ENCODE measurements at places on chromosomes 5 and 9.

DNA sequence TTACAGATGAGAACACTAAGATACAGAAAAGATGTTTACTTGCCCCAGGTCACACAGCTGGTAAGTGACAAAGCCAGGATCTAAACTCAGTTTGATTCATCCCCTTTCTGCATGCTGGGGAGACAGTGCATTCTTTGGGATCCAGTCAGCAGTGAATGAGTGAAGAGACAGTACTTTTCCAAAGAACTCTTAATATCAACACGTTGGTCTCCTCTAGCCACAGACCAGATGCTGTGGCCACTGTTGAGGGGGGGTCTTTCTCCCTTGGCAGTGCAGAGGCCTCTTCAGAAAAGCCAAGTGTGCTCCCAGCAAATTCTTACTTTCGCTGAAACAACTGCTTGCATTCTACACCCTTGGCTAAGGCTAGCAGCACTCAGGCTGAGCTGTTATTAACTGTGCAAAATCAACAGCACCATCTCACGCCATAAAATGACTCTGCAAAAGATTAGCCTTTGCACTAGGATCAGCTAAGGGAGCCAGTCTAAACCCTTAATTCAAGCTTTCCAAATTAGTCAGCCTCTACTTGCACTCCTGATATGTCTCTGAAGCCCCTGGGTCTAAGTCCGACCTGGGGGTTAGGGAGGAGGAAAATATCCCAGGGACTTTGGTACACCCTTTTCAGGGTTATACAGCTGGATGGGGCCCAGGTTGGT lies 4.8 kb upstream of the TMEM171 start:
- DNase-seq = no peak

DNA sequence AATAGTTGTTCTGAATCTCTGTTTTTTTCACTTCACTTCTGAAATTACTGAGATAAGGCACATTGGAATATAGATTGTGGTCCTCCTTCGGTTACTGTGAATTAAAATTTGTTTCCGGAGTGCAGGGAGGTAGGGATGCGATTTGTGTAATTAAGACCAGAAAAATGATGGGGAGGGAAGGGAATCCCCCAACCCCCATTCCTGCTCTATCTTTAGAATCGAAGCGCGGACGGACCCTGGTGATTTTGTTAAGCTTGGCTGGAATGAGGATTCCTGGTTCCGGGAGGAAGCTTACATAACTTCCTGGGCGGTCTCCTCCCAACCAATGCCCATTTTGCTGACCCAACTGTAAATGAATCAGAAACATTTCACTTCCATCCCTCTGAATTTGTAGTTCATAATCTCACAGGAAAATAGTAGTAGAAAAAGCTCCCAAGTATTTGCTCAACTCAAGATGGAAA lies 220.1 kb upstream of the MSX2 start:
- no peak for DNase-seq

DNA sequence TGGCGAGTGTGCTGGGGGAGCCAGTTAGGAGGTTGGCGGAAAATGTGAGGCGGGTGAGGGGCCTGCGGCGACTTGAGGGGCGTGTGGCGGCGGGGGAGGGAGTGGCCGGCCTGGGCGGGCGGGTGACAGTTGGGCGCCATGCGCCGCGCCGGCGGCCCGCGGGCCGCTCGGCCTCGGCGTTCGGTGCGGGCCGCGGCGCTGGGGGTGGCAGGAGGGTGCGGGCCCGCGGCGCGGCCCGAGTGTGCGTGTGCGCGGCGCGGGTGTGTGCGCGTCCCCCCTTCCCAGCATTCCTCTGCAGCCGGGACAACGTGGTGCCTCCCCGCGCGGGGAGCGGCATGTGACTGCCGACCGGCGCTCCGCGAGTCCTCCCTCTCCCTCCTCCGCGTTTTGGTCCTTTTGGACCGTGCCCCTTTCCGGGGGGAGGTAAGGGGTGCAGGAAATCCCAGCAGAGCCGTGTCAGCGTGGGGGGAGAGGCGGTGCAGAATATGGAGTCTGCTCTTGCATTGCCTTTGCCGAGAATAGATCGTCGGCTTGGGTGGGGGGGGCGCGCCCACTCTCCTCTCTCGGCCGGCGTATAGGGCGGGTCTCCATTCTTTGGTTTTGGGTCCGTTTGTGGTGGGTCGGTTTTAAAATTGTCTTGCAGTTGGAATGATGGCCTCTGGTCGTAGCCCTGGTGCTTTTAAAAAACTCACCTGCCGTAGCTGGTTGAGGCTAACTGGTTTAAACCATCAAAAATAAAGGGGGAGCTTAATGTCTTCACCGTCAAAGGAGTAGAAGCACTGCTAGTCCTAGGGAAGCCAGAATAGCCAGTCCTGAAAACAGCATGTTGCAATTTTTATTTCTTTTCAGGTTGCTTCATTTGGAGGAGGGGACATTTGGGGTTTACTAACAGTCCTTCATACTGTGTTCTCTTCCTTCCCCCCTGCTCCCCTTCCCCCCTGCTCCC lies 2.0 kb downstream of the LARP1 start:
- DNase-seq = peak; percentile 66

DNA sequence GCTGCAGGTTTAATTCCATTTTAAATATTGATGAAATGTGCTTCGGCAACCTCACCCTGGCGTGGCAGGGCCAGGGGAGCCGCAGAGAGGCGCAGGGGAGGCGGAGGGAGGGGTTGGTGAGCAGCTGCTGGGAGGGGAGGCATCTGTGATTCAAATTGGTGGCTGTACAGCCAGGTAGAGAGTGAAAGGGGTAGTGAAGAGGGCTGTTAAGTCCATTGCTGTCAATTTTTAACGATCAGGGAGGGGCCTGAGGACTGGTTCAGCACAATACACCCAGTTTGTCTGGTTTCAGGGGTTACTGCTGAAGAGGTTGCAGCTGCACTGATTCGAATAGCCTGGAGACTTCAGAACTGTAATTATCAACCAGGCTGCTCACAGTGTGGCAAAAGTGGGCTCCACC lies 31.3 kb downstream of the LHX6 start:
- no peak for DNase-seq

DNA sequence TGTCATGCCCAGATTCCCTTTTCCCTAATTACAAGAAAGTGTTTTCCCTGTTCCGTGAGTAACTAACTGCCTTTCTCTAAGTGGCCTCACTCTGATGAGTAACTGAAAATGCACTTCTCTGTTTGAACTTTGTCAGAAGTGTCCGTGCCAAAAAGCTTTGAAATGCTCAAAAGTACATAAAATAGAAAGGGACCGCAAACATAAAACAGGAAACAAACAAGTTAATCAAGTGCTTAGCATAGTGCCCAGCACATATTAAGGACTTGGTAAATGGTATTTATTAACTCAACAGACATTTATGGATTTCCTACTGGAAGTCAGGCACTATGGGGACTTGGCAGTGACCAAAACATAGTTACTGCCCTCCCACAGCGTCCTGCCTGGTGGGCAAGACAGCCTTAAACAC lies 22.3 kb downstream of the AQP3 start:
- no peak for DNase-seq

GRCh38 chr9:107778661-107779060 lies 289.1 kb upstream of the KLF4 start:
- DNase-seq = no peak

GRCh38 chr5:108884736-108885135 lies 137.0 kb downstream of the FER start:
- no peak for DNase-seq

DNA sequence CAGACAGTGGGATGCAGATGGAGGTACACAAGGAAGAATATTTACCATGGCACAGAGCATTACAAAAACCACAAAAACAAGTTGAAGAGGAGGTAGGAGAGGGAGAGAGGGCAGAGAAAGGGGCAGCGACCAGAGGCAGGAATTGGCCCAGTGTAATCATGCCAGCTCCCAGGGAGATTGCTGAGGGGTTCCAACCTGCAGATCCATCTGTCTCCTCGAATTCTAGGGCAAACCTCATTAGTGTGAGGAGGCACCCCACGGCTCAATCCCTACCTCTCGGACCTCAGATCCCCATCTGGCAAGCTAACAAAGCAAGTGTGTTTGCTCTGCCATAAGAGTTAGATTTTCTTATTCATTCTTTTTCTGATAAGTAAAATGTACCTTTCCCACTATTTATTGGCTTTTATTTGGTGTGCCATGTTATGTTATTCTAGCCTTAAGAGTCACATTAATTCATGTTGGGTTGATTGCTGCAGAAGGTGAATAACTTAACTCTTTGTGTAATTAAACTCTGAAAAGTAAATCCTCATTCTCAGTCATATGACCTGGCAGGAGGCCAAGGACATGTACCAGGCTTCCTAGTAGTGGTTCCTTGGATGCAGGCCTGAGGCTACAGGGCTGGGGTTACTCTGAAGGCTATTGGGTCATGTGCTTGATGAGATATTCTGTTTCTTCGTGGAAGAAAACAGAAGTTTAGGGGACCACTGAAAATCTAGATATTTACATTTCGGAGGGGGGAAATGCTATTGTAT lies 315.2 kb upstream of the ATP10B start:
- no peak for DNase-seq

GRCh38 chr5:171521219-171521633 lies 101.8 kb downstream of the FGF18 start:
- no peak for DNase-seq

All from right kidney (tissue), 9 donors.